ENCODE measurements at places on chromosomes 6 and 20. TPM values are rescaled to one million over a fixed set of nuclear protein-coding genes. Genes with fewer than 3 reads are reported as not detected.

The HLA-DQA2 gene
- total RNA-seq, result 0.32 TPM

The HLA-DQB1 gene
- 204 TPM for total RNA-seq

The SYTL3 gene
- total RNA-seq, result 54.8 TPM

The EFCAB8 gene
- total RNA-seq, result 1.2 TPM

The POU3F2 gene
- total RNA-seq, result not detected

The HLA-DQA1 gene
- total RNA-seq, result 20.3 TPM

The PHF20 gene
- 159 TPM for total RNA-seq

The ADTRP gene
- 40.9 TPM for total RNA-seq

The HS3ST5 gene
- not detected for total RNA-seq

The C20orf204 gene
- 6.0 TPM for total RNA-seq

- DNase-seq, result no peak
Observed at GRCh38 chr6:1581120-1581991, 28.4 kb upstream of the FOXC1 start.

DNA sequence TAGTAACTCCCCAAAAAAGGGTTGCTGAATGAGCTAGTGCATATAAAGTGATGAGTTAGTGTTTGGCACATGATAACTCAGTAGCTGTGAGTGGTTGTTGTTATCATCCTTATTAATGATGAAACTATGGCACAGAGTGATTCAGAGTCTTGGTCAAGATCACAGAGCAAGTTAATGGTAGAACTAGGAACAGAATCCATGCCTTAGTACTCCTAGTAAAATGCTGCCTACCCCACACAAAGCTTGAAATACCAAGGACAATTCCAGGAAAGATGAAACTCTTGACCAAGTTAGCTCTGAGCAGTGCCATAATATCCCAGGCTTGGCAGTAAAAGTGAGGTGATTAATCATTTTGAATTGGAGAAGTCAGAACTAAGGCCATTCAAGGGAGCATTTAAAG, 109.1 kb upstream of the ENPP5 start:
- no peak for DNase-seq

DNA sequence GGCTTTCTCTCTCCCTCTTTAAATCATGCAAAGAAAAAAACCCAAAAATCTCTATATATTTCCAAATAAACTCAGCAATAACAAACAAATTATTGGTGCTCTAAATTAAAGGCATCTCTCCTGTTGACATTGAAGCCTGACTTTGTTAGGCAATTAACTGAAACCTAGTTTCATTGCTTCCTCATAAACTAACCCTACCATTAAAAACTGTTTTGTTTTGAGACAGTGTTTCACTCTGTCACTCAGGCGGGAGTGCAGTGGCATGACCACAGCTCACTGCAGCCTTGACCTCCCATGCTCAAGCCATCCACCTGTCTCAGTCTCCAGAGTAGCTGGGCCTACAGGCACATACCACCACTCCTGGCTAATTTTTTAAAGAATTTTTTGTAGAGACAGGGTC, 34.9 kb downstream of the PIGU start:
- DNase-seq, result no peak

GRCh38 chr20:48308232-48308781, 519.5 kb downstream of the PREX1 start:
- no peak for DNase-seq

- no peak for DNase-seq
Observed at GRCh38 chr20:10360878-10361277, 73.1 kb downstream of the MKKS start.

DNA sequence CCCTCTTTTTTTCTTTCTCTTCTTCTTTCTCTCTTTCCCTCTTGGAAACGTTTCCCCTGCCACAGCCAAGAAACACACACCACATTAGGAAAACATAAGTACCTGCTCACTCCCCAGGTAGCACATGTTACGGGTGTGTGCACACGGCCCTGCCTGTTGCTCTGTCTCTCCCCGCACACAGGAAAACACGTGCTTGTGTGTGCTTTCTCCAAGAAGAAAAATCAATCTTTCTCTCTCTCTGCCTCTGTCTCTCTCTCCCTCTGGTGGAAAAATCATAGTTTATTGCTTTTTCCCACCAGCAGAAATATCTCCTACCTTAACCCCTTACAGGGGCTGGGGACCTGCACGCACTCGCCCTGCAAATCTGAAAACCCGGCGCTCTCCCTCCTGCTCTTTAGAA, 102.3 kb downstream of the EDN3 start:
- no peak for DNase-seq

DNA sequence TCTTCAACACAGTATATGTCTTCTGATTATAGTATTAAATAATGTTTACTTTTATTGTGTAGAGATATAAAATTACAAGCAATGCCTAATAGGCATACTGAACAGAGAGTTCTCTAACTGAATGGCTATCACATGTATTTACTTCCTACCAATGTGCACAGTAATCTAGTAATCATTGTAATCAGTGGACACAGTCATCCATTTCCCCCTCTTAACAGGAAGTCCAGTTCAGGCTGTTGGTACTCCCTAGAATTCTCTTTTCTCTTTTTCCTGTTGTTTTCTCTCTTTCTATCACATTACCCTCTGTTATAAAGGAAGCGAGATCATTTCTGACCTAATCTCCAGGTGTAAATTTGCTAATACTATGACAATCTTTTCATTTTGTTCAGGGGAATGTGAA, 172.5 kb downstream of the HTR1B start:
- no peak for DNase-seq

- no peak for DNase-seq
Observed at GRCh38 chr6:109095835-109096084, 453 bp downstream of the CEP57L1 start.

DNA sequence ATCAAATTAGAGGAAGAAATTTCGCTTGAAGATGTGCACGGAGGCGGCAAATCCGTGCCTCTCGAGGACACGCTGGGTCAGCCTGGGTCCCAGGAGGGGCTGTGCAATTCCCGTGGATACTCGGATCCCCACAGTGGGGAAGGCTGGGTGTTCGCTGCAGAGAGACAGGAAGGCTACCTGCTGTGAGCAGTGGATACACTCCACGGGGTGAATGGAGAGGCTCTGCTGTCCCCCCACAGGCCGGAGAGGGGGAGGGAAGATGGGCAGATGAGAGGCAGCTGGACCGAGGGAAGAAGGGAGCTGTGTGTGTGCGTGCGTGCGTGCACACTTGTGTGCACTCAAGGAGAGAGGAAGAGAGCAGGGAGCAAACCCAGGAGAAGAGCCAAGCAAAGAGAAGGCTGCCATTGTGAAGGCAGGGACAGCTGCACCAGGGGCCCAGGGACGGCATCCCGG, 57.3 kb downstream of the SULF2 start:
- no peak for DNase-seq

DNA sequence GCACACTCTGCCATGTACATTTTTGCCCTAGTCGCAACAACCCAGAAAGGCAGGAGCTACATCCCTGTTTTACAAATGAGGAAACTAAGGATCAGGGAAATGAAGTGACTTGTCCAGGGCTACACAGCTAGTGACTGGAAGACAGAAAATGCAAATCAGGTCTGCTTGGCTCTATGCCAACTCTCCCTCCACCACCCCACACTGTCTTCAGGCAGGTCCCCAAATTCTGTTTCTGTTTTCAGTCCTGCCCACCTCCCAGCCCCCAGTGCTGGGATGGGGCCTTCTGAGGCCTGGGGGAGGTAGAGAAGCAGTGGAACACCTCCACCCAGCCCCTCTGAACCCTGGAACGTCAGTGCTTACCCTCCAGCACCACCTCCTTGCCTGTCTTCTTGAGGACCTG, 5.1 kb downstream of the SNTA1 start:
- no peak for DNase-seq

DNA sequence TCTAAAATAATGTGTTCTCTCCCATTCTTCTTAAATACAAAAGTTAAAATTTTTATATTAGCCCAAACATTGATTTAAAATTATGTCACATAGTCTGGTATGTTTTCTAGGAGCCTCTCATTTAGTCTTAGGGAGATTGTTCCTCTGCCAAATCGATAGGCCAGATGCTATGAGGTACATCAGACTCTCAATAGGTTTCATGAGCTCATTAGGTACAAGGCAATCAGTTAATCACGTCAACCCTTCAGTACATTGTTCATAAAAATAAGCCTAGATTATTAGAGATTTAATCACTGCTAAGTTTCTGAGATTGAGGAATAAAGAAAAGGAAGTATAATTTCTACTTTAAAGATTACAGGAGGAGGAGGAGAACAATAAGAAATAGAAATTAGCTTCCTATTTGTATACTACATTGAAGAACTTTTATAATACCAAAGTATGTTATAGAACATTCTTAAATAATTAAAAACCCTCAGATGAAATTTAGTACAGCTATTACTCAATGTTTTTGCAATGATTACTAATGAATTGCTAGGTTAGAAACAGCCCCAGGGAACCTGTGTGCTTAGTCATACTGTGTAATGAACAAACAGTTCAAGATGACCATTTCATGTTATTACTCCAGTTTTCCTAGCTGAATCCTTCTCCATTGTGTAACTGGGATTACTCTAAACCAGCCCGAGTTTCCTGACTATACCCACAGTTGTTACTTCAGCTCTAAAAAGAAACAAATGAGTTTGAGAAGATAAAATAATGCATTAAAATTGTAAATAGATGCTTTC, 117.0 kb downstream of the BMP5 start:
- DNase-seq, result no peak

- no peak for DNase-seq
Observed at GRCh38 chr6:44003345-44004061, 123.7 kb downstream of the MRPL14 start.

DNA sequence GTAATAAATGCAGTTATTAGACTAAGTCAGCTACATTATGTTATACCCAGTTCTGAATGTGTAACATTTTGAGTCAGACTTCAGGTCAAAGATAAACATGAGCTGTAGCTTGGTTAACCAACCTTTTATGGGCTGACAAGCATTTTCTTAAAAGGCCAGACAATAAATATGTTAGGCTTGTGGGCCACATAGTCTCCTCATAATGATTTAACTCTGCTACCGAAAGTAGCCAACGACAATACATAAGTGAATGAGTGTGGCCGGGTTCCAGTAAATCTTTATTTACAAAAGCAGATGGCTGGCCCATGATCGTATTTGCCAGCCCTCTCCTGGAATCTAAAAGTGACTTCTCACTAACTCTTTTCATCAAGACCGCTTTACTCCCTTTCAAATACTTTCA, 49.9 kb downstream of the ATG5 start:
- no peak for DNase-seq

- no peak for DNase-seq
Observed at GRCh38 chr20:1735417-1736089, 78.0 kb upstream of the SIRPG start.

- no peak for DNase-seq
Observed at GRCh38 chr6:117149324-117149723, 116.0 kb upstream of the VGLL2 start.

GRCh38 chr6:44076356-44077213, 50.7 kb downstream of the MRPL14 start:
- DNase-seq, result no peak

- DNase-seq, result no peak
Observed at GRCh38 chr6:119442776-119443184, 93.2 kb upstream of the MAN1A1 start.

- no peak for DNase-seq
Observed at GRCh38 chr20:50582092-50582491, 71.9 kb downstream of the PTPN1 start.

DNA sequence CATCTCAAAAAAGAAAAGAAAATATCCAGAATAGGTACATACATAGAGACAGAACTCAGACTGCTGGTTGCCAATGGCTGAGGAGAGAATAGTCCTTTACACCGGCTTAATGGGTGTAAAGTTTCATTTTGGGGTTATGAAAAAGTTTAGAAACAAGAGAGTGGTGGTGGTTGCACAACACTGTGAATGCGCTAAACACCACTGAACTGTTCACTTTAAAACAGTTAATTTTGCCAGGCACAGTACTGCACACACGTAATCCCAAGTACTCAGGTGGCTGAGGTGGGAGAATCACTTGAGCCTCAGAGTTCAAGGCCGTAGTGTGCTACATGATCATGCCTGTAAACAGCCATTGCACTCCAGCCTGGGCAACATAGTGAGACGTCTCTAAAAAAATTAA, 7.6 kb downstream of the ILRUN start:
- no peak for DNase-seq

- no peak for DNase-seq
Observed at GRCh38 chr6:143009851-143010250, 50.8 kb upstream of the AIG1 start.

- no peak for DNase-seq
Observed at GRCh38 chr20:50409495-50409894, 100.7 kb upstream of the PTPN1 start.

GRCh38 chr20:1420066-1420465, 27.2 kb upstream of the FKBP1A start:
- DNase-seq, result no peak

DNA sequence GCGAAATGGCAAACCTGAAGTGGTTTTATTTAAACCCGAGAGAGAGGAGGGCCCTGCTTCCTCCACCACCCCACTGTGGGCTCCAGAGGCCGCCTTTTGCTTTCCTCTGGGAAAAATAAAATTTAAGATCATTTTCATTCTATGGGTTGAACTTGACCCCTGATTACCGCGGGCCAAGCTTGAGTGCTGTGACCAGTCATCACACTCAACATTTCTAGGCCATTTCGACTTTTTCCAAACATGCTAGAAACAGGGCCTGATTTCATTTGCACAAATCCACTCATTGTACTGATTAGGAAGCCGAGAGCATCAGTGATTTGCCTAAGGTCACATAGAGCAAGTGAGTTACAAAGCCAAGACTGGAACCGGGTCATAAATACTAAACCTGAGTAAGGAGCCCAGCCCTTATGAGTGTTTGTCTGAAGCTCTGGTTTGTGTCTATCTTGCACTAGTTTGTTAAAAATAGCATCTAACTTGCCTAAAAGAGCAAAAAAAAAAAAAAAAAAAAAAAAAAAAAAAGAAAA, 179.7 kb downstream of the DLL1 start:
- DNase-seq, result no peak

GRCh38 chr20:55478724-55479450, 526.4 kb downstream of the CBLN4 start:
- DNase-seq, result no peak

GRCh38 chr20:15185913-15186312, 848.5 kb upstream of the FLRT3 start:
- DNase-seq, result no peak

DNA sequence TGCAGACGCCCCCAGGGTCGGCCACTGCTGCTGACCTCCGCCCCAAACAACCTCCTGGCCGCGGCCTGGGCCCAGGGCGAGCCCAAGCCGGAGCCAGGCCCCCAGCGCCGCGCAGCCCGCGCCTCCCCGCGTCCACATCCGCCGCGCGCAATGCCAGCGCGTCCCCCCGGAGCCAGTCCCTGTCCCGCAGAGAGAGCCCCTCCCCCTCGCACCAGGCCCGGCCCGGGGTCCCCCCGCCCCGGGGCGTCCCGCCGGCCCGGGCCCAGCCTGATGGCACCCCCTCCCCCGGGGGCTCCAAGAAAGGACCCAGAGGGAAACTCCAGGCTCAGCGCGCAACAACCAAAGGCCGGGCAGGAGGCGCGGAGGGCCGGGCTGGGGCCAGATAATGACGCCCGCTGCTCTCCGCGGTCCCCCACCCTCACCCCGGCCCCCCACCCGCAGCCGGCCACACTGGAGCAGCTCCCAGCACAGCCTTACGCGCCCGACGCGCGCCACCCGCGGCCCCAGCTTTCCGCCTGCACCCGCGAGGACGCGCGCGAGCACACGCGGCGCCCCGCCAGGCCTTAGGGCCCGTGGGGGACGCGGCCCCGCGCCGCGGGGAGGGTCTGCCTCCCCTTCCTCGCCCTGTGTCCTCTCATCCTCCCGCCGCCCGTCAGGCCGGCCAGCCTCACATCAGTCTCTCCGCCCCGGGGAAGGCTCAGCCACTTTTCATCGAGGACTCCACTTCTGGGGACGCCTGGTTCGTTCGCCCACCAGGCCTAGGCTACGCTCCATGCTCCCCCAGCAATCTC, 12.9 kb upstream of the SLC22A7 start:
- DNase-seq, result no peak
